ENCODE measurements at places on chromosomes 3 and 15.
A peak's percentile ranks its signal among the peaks of the same experiment; 100 is the strongest.

DNA sequence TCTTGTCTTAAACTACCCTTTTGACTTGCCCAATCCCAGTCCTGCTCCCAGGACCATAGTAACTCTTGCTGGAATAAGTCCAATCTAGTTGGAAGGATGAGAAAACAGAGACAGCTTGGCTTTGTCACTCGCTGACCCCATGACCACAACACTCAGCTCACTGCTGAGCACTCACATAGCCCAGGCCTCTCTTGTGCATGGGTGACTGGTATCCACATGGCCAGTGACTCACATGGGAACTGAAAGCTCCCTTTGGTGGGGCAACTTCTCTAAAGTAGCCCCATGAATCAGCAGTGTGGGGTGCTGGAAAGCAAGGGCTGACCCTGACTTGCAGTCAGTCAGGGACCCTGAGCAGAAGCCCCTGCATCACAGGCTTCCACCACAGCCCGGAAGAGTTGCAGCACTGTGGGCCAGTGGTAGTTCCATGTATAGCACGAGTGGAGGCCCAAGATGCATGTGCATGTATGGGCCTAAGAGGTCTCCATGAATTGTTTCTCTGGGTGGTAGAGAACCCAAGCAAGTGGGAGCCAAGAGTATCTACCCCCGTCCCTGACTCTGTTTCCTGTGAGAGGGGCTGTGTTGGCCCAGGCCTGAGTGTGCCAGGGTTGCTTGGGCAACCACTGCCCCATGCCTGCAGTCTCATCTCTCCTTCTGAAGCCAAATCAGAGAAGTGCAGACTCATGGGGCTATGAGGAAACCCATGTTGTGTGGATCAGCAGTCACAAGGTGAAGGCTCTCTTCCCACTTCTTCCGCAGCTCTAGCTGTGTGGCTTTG lies 62.1 kb upstream of the XCR1 start:
- peak; percentile 89 for DNase-seq

DNA sequence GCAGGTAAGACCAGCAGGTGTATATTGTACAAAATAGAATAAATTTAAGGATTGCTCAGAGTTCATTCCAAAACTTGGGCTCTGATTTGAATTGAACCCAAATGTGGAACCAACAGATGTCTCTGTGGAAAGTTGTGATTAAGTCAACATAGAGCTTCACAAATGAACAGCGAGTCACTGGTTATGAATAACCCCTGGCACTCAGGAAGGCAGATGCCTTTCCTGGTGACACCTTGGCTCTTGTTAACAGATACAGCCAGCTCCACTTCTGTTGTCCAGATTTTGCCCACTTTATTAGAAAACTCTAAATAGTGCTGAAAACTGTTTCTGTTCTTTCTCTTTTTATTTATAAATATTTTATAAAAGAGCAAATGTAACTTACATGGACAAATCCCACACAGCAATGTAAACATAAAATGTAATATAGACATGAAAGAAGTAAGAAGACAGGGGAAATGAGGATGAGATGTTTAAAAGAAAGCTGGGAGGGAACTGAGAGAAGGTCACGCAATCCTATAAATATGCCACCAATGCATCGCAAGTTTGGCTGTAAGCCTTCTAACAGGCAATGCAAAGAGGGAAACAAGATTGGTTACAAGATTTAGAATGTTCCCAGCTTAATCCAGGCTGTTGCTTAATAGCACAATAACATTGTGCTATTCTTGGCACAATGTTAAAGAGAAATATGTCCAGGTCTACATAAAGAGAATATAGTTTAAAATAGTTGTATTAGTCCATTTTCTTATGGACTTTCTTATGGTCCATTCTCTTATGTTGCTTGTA lies 495.5 kb downstream of the TAFA4 start:
- no peak for DNase-seq

GRCh38 chr15:88908123-88908522 lies 5.1 kb downstream of the MFGE8 start:
- no peak for DNase-seq

GRCh38 chr15:58415636-58416035 lies 16.2 kb upstream of the LIPC start:
- DNase-seq: no peak

GRCh38 chr3:99646107-99646435 lies 7.7 kb downstream of the COL8A1 start:
- no peak for DNase-seq

- no peak for DNase-seq
Measured at GRCh38 chr15:61992518-61992917, 67.7 kb downstream of the VPS13C start.

- no peak for DNase-seq
Measured at GRCh38 chr3:105976196-105976595, 107.4 kb upstream of the CBLB start.

GRCh38 chr15:75056036-75056435 lies 32.6 kb downstream of the PPCDC start:
- no peak for DNase-seq

DNA sequence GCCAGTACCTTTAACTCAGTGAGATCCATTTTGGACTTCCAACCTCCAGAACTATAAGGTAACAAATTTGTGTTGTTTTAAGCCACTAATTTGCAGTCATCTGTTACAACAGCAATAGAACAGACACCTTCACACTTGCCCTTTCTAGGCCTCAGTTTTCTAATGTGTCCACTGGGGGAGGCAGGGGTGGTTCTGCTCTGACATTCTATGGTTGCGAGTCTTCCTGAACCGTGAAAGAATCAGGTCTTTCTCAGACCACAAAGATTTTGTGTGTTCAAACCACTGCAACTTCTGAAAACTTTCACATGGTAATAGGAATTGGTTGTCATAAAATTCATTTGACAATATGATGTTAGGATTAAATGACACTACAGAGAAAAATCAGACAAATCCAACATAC lies 26.8 kb upstream of the CSTA start:
- no peak for DNase-seq

DNA sequence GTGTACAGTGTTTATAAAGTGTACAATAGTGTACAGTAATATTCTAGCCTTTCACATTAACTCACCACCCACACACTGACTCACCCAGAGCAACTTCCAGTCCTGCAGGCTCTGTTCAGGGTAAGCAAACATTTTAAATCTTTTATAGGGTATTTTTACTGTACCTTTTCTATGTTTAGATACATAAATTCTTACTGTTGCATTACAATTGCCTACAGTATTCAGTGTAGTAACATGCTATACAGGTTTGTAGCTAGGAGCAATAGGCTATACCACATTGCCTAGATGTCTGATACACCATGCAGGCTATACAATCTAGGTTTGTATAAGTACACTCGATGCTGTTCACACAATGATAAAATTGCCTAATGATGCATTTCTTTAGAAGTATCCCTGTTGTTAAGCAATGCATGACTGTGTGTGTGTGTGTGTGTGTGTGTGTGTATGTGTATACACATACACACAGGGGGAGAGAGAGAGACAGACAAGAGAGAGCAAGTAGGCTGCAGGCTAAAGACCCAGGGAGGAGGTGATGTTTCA lies 72.5 kb upstream of the PRR23C start:
- DNase-seq: no peak

DNA sequence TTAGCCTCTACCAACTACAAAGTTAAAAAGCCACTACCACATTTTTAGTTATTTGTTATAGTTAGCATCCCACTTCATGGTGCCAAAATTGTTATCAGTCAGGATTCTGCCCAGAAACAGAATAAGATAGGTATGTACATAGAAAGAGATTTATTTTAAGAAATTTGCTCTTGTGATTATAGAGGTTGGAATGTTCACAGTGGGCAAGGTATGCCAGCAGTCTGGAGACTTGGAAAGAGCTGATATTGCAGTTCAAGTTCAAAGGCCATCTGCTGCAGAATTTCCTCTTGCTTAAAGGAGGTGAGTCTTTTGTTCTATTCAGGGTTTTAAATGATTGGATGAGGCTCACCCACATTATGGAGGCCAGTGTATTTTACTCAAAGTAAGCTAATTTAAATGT lies 143.8 kb upstream of the POU1F1 start:
- no peak for DNase-seq

- peak; percentile 67 for DNase-seq
Measured at GRCh38 chr3:42256135-42256819, 9.7 kb downstream of the CCK start.

GRCh38 chr3:180358179-180358578 lies 243.8 kb upstream of the TTC14 start:
- DNase-seq: peak; percentile 25

DNA sequence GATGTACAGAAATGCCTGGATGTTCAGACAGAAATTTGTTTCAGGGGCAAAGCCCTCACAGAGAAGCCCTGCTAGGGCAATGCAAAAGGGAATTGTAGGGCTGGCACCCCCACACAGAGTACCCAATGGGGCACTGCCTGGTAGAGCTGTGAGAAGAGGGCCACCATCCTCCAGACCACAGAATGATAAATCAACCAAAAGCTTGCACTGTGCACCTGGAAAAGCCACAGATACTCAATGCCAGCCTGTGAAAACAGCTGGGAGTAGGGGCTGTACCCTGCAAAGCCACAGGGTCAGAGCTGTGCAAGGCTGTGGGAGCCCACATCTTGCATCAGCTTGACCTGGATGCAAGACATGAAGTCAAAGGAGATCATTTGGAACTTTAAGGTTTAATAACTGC lies 477.9 kb upstream of the NECTIN3 start:
- no peak for DNase-seq

GRCh38 chr3:30397030-30397429 lies 209.4 kb upstream of the TGFBR2 start:
- DNase-seq: no peak

- DNase-seq: no peak
Measured at GRCh38 chr3:128399221-128399915, 67.3 kb downstream of the DNAJB8 start.

GRCh38 chr3:146655333-146655996 lies 50.3 kb upstream of the PLSCR5 start:
- no peak for DNase-seq

- DNase-seq: no peak
Measured at GRCh38 chr15:70016511-70016994, 81.2 kb downstream of the TLE3 start.

DNA sequence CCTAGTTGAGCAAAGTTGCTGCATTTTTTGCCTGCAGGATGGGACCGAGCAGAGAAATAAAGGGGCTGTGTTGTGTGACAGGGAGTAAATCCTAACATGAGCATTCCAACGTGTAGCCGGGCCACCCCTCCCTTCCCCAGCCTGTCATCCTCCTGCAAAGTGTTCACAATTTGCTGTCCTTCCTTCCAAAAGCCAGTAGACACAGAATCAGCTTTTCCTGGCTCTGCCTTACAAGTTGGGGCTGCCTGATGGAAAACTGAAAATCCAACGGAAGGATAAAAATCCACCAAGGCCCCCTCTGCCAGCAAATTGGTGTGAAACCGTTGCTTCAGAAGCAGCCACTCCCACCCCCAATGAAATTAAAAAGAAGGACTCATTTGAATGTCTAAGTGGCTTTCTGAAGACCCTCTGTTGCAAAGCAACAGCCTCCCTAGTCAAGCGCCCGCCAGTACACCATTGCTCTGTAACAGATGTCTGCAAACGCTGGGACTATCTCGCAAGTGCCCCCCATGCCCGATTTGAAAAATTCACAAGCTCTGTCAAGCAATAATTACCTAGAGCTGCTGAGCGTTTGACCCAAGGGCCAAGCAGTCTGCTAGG lies 665 bp downstream of the FRMD4B start:
- DNase-seq: no peak

DNA sequence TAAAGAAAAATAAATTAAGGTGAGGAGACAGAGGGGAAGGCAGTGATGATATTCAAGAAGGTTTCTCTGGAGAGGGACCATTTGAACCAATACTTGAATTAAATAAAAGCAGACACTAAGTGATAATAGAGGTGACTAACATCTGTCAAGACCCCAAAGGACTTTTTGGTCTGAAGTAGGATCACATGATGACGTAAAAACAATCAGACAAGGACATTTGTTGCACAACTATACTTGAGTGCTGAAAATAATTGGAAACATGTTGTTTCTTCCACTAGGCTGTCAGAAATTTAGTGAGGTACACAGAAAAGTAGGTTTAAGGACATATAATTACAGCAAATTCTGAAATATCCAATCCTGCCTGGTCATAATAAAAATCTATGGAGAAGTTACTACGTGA lies 179.5 kb downstream of the WNT5A start:
- DNase-seq: no peak

DNA sequence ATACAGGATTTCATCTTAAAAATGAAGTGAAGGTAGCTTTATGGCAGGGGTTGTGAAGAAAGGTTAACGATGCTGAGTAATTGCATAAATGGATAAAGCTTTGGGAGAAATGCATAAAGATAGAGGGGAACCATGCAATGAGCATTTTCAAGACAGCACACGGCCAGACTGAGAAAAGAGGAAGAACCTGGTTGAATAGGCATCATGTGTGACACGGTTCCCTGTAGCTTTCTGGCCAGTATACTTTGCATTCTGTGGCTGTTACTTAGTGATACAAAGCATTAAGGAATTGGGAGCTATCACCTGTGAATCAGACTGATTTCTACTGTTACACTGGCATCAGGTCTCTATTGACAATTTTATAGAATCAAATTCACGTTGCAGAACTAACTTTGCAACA lies 33.3 kb downstream of the NR2C2 start:
- DNase-seq: no peak

DNA sequence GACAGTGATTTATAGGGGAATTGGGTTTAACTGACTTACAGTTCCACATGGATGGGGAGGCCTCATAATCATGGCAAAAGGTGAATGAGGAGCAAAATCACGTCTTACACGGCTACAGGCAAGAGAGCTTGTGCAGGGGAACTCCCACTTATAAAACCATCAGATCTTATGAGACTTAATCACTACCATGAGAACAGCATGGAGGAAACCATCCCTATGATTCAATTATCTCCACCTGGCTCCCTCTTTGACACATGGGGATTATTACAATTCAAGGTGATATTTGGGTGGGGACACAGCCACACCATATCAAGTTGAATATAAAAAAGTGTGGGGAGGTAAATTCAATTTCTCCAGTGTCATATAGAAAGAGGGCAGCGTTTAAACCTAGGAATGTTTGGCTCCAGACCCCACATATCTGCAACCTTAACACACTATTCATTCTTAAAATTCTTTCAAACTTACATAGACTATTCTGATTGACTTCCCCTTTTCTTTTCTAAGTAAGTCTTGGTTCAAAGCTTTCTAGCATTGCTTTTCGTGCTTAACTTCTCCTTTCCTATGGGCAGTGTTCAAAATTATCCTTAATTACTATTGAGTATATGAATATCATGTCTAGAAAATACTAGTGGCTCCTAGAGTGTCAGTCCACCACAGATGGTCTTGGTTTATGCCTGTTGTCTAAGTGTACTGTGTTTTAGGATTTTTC lies 446.7 kb upstream of the GBE1 start:
- DNase-seq: no peak

DNA sequence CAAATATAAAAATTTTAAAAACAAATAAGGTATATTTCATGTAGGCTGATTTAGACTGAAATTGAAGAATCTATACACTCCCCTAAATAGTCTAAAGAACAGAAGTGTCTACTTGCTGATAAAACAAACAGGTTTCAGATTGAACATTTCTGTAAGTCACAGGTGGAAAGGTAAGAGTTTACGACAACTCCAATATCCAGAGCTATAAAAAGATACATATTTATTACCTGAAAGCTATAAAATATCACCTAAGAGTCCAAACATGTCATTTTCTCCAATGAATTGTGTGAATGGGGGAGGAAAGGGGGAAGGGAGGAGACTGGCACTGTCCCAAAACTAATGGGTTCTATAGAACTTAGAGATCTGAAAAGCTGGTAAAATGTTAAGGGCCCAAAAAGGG lies 26.1 kb downstream of the PPP1R2 start:
- DNase-seq: no peak

GRCh38 chr15:57881361-57881760 lies 174.8 kb downstream of the POLR2M start:
- no peak for DNase-seq
